ENCODE measurements at places on chromosomes 16 and 17.

DNA sequence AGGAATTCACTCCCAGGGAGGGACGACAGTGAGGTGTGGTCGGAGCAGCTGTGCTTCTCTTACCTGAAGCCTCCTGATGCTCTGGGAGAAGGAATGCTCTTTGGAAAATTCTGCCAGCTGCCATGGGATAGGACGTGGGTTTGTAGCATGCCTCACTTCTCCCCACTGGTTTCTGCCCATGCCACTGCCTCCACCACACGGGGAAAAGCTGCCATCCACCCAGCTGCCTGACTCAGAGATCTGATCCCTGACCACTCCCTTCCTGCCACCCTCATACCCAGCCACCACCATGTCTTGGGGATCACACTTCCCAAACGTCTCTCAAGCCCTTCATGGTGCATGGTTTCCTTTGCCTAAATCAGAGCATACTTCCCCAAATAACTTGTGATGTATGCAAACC is 80.0 kb downstream of the CPPED1 start:
- no peak for DNase-seq

DNA sequence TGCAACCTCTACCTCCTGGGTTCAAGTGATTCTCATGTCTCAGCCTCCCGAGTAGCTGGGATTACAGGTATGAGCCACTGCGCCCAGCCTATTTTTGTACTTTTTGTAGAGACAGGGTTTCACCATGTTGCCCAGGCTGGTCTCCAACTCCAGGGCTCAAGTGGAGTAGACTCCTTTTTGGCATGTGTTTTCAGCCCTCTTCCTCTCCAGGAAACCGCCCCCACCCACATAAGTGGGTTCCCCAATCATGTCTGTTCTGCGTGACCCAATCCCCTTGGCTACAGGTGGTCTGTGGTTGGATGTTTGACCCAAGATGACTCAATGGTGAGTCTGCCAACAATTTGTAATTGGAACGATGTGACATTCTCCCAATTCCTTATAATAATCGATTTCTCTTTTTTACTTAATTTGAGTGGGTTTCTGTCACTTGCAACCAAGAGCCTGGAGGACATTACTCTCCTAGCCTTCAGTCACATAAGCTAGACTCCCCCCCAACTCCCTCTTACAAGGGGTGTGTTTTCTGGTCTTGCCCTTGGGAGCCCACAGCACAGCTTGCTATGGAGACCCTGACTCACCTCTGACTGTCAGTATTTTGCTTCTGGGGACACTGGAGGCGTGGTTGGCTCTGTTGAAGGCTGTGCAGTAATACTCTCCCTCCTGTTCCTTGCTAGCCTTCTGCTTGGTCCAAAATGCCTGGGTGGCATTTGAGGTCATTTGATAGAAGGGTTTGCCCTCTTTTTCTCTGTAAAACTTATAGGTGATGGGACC is 34.9 kb downstream of the PECAM1 start:
- DNase-seq, result no peak

- peak; percentile 90 for DNase-seq
Observed at GRCh38 chr17:13030459-13031300, 12.9 kb upstream of the ELAC2 start.

DNA sequence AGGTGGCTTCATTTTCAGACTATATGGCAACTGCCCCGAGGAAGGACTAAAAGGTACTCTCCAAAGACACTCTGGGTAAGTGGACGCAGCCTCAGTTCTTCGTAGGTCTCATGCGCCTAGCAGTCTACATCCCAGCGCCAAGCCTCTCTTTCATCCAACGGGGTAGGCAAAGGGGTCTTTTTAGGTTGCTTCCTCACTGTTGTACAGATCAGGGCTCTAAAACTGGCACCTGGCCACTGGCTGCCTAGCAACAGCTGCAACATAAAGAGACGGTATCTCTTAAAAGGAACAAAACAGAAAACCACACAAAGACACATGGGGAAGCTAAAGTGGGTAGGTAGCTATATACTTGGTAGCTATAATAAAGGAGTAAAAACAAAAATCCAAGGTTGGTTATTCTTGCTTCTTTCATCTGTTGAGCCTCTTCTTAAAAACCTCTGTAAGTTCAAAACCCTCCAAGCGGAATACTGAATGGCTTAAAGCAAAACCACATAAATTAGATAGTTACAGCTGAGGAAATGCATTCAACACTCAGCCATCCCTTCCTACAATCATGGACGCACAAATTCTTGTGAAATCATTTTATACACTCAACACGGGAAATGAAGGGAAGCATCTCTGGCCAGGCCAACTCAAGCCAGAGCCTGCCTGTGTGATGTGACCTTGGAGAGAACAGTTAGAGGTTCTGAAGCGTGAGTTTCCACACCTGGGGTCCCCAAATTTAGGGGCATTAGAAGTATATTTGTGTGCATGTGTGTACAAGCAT is 22.7 kb downstream of the CYTH1 start:
- peak; percentile 50 for DNase-seq

- no peak for DNase-seq
Observed at GRCh38 chr17:28065706-28066105, 23.2 kb downstream of the NLK start.

DNA sequence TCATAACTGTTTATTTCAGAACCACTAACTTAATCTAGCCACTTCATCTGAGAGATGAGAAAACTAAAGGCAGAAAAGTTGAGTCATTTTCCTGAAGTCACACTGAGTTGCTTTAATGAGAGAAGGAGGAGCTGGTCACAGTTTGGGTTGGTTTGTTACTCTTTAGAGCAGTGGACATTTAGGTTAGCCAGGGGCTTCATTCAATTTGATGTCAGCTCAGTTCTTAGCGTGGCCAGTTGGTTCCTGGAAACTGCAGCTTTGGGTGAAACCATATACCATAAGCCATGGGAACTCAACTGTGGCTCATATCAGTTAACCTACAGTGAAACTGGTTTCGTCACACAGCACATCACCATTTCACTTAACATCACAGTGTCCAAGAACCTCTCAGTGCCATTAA is 59.2 kb upstream of the ADORA2B start:
- DNase-seq, result no peak

DNA sequence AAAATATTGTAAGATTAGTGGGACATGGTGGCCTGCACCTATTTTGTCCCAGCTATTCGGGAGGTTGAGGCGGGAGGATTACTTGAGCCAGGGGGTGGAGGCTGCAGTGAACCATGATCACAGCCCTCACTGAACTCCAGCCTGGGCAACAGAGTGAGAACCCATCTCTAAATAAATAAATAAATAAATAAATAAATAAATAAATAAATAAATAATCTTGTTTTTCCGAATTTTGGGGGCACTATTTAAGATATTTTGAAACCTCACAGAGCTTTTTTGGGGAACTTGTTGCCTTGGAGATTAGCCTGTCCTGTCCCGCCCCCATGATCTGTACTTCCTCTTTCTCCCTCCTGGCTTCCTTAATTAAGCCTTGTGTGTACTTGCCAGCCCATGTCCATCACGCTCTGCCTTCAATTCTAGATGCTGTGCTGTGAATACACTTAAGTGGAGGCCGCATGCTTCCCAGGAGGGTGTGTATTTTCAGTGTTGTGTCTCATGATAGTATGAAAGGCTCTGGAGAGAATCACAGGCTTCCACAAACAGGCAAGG is 4.4 kb downstream of the LGALS9 start:
- DNase-seq, result no peak

DNA sequence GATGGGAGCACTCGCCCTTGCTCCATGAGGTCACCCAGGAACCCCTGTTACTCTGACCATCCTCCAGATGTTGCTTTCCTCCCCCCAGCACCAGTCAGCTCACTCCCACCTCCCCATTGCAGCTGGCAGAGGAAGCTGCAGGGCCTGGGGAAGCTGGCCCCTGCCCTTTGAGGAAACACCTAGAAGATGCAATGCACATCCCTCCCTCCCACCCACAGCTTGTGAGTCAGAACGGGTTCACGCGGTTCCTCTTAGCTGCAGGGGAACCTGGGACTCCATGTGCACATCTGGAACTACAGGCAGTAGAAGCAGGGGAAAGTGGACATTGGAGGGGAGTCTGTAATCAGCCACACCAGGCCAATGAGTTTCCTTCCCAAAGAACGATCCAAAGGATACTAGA is 96.9 kb downstream of the KATNIP start:
- no peak for DNase-seq

DNA sequence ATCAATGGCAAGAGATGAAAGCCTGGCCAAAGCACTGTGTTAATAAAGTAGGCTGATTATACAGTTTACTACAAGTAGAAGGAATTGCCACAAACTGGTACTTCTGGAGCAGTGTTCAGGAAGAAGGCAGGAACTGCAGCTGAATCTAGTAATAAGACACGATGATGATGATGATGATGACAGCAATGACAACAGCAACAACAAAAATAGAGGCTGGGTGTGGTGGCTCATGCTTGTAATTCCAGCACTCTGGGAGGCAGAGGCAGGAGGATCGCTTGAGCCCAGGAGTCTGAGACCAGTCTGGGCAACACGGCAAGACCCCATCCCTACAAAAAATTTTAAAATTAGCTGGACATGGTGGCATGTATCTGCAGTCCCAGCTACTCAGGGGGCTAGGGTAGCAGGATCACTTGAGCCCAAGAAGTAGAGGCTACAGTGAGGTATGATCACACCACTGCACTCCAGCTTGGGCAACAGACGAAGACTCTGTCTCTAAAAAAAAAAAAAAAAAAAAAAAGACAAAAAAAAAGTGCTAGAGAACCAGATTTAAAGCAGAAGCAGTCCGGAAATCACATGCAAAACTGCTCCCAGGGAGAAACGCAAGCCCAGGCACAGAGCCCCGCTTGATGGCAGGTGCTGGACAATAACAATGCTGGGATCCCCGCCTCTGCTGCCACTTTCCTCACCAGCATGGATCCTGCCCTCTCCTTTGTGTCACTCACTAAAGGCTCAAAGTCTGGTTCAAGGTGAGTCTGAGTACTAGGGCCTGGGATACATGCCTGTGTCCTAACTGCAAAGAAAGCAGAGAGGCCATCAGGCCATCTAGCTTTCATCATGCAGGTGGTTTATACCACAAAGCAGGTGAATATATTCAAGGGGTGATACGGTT is 44.8 kb downstream of the CPPED1 start:
- DNase-seq, result peak; percentile 29

DNA sequence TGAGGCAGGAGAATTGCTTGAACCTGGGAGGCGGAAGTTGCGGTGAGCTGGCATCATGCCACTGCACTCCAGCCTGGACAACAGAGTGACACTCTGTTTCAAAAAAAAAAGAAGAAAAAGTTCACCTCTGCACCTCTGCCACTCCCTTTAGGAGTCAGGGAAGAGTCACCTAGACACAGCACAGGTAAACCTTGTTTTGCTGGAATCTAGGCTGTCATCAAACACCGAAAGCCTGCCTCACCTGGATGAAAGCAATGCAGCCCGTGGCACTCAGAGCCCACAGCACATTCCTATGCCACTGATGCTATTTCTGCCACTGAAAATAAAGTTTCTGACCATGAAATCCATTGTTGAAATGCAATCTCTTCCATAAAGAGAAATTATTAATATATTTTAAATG is 22.2 kb downstream of the CFAP52 start:
- no peak for DNase-seq

DNA sequence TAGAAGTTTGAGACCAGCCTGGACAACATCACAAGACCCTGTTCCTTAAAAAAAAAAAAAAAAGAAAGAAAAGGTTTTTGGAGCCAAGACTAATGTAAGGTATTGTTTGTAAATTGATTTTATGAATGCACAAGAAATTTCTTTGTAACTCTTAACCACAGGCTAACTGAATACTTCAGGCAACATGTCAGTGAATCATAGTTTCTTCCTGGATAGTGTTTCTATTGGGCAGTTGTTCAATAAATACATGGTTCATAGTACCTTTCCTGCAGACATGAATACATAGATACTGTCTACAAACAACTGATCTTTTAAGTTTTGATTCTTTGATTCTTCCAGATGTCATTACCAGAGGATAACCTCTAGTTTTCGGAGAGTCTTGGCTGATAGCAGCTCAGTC is 11.6 kb downstream of the DDX42 start:
- DNase-seq, result no peak

DNA sequence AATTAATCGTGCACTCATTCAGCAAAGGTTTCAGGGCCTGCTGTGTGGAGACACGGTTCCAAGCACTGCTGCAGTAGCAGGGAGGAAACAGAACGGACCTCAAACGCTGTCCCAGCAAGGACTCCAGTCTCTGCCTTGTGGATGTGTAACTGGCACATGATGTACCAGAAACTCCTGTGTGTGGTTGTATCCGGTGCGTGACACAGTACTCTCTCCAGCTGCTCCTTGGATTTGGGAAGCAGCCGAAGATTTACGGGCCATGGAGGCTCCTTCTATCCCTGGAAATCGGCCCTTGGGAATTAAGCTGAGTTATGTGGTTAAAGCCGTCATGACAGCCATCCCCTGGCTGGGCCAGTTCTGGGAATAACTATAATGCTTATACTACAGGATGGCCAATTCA is 8.5 kb upstream of the ANKRD11 start:
- no peak for DNase-seq

- no peak for DNase-seq
Observed at GRCh38 chr17:44144966-44145739, 3.4 kb downstream of the HROB start.

DNA sequence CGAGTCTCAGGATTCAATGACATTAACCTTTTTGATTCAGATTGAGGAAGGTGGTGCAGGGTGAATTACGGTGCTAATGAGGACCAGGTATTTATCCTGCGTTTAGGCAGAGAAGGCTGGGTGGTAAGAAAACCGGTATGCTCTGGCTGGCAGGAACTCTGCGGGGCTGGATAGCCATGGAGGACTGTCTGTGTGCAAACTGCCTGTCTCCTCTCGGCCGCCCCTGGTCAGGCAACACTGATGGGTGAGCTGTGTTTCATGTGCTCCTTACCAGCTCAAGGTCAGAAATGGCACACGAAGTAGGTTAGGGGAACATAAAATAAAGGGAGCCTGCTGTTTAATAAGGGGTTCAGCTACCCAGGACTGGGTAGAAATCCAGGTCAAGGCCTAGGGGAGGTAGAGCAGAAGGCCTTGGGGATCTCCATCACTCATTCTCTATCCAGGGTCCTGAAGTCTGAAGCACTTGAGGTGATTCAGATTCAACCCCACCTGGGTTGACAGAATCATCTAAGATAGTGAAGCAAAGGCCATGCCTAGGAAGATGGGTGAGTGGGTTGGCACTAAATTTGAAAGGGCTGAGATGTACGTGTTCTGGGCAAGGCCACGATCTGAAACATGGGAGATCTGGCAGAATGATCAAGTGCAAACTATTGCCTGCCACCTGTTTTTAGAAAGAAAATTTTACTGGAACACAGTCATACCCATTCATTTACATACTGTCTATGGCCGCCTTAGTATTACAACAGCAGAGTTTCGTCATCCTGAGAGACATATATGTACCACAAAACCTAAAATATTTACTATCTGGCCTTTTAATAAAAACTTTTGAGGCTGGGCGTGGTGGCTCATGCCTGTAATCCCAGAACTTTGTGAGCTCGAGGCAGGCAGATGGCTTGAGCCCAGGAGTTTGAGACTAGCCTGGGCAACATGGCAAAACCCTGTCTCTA is 292.5 kb downstream of the XYLT1 start:
- DNase-seq, result peak; percentile 29

GRCh38 chr16:73323880-73324279 is 276.0 kb upstream of the ZFHX3 start:
- DNase-seq, result no peak

Measured in trophoblast cell (in vitro differentiated cells and primary cell).